Activated T-helper 9 cell treated with anti-CD3 and anti-CD28 coated beads, Interleukin-2, amount 50 U/mL, for 16 hours (primary cell): ENCODE measurements at places on chromosomes 11 and 22.

GRCh38 chr11:75312346-75312745, 39.1 kb downstream of the ARRB1 start:
- no peak for DNase-seq

- no peak for DNase-seq
Observed at GRCh38 chr11:98587884-98588283, 432.9 kb upstream of the CNTN5 start.

- DNase-seq = no peak
Observed at GRCh38 chr11:12876340-12876739, 132.8 kb upstream of the RASSF10 start.

- no peak for DNase-seq
Observed at GRCh38 chr11:65788821-65789220, 2.0 kb downstream of the OVOL1 start.

DNA sequence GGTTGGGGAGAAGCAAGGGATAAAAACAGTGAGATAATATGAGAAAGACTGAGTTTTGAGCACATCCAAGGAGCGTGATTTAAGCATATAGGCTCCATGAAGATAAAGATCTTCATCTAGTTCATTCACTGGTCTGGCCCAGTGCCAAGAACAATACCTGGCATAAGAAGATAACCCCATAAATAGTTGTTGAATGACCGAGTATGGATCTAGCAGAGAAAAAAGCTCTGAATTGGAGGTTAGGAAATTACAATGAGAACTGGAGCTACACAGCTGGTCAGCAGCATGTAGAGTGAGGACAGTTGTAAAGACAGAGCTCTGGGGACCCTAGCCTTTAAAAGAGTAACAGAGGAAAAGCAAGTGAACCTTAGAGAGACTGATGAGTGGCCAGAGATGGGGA, 33.0 kb upstream of the PAK1 start:
- no peak for DNase-seq

GRCh38 chr11:129372609-129373488, 2.8 kb upstream of the BARX2 start:
- no peak for DNase-seq

GRCh38 chr11:115166820-115167219, 337.4 kb downstream of the CADM1 start:
- DNase-seq = no peak

GRCh38 chr11:44351006-44351660, 41.2 kb upstream of the ALX4 start:
- no peak for DNase-seq

DNA sequence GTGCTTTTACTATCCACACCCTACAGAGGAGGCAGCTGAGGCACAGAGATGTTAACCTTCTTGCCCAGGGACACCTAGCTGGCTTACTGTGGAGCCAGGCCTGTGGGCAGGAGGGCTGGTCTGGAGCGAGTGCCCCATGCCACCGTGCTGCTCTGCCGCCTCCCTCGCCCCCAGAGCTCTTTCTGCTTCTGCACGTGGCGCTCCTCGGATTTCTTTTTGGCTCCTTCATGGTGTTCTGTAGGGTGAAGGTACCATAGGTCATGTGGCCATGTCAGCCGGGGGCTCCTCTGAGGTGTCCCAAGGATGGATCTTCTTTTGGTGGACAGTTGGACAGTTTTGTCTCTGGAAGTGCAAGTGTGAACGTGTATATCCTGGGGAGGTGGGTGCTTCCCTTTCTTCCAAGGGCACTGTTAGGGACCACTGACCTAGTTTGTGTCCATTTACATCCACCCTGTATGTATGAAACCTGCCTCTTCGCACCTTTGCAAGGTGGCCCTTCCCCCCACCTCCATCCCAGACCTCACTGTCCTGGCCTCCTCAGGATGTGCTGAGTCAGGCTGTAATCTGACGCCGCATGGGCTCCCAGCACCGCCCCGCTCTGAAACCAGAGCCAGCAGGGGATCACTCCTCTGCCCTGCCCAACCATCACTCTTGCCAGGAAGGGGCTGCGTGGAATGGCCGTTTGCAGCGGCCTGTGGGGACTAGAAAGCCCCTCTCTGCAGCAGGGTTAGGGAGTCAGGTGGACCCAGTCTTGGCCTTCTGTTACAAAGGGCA, 31.7 kb downstream of the POLR3H start:
- DNase-seq = no peak

GRCh38 chr11:128725630-128726319, 31.9 kb downstream of the FLI1 start:
- DNase-seq = no peak

- DNase-seq = no peak
Observed at GRCh38 chr11:100434821-100435641, 252.1 kb upstream of the ARHGAP42 start.

- no peak for DNase-seq
Observed at GRCh38 chr22:24954114-24954463, 1.6 kb downstream of the KIAA1671 start.

- no peak for DNase-seq
Observed at GRCh38 chr11:69010361-69010891, 2.6 kb downstream of the MRGPRF start.

DNA sequence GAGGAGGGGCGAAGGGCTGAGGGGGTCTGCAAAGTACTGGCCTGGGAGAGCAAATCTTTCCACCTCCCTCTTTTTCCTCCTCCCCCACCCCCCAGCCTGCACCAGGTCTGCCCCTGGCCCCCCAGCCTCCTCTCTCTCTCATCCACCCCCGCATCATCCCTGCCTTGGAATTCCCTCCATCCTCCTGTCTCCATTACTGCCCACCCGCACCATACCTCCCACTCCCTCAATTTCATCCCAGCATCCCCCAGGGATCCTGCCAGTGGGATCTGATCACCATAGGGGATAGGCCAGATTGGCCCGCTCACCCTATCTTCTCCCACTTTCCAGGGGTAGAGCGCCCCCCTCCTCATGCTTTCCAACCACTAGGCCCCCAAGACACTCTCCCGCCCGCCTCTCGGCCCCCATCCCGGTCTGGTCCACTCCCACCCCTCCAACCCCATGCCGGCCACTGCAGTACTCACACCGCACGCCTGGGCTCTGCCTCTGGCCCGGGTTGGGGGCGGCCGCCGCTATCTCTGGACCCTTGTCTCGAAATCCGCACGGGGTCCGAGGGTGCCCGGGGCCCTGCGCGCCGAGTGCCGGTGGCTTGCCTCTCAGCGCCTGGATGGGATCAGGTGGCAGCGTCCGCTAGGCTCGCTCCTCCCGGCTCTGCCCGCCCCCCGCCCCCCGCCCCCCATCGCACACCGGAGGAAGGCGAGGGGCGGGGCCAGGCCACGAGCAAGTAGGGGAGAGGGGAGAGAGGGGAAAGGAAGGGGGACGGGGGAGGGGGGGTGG, at the start of gene GAL3ST3:
GAL3ST3 (minus strand) TSS at position 615 of the 777 bp plus-strand sequence. CDS start 3,746 bp downstream, outside the sequence.
- no peak for DNase-seq

DNA sequence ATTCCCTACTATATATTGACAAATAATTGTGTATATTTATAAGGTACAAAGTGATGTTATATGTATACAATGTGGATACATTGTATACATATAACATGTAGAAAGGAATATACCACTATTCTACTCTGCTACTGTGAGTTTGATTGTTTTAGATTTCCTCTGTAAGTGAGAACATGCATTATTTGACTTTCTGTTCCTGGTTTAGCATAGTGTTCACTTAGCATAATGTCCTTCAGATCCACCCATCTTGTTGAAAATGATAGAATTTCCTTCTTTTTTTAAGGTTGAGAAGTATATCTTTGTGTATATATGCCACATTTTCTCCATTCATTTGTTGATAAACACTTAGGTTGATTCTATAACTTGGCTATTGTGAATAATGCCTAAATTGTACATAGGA, 140.8 kb upstream of the BDNF start:
- no peak for DNase-seq

DNA sequence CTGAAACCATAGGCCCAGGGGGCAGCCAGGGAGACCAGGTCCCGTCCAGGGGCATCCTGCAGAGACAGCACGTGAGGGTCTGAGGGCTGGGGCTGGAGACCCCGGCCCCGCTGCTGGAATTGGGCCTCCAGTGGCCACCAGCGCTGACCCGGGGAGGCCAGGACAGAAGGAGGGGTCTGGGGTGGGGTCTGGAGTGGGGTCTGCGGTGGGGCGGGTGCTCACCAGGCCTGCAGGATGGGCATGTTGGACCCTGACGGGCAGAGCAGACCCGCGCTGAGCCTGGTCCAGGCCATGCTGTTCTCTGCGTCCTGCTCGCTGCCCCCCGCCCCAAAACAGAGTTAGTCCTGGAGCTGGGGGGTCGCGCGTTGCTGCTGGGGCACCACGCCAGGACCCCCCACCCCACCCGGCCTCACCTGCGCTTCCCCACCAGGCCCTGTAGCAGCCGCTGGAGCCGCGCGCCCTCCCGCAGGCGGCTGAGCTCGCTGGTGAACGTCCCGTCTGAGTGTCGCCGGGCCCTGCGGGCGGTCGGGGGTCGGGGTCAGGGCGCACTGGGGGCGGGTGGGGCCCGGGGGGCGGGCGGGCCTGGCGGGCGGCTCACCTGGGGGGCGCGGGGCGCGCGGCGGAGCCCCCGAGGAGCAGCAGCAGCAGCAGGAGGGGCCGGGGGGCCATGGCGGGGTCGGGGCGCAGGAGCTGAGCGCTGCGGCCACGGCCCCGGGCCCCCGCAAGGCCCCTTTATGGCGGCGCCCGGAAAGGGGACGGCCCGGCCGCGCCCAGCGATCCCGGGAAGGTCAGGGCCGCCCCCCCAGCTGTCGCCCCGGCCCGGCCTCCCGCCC, at the start of gene SCT:
SCT (minus strand) TSS at position 707 of the 833 bp plus-strand sequence; CDS start at position 669, 38 bp downstream.
- DNase-seq = no peak

- no peak for DNase-seq
Observed at GRCh38 chr11:7672276-7672959, 882 bp downstream of the CYB5R2 start.

GRCh38 chr11:70324376-70325115, 54.1 kb downstream of the PPFIA1 start:
- DNase-seq = no peak

- no peak for DNase-seq
Observed at GRCh38 chr11:119307219-119307618, 9.7 kb downstream of the MCAM start.

DNA sequence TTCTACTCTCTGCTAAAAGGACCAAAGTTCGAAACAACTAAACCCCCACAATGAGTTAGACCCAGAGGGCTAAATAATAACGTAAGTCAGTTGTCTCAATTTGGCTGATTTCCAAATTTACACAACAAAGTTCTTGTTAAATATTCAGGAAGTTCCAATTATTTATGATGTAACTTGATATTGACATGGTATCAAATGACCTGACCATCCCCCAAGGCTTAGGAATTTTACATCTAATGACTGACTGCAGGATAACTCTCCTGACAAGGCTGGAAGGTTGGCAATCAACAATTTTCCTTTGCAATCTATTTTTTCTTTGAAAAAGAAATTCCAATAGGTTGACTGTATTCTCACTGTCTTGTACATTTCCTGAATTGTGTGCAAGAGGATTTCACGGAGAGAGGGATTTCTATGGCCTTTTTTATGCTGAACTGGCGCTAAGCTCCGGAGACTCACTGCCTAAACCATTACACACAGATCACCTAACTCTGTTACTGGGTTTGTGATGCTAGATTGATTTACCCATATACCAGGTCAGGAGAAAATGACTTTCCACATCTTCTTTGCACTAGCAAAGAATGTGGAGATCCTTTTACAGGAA, 9.6 kb upstream of the CDON start:
- DNase-seq = no peak

DNA sequence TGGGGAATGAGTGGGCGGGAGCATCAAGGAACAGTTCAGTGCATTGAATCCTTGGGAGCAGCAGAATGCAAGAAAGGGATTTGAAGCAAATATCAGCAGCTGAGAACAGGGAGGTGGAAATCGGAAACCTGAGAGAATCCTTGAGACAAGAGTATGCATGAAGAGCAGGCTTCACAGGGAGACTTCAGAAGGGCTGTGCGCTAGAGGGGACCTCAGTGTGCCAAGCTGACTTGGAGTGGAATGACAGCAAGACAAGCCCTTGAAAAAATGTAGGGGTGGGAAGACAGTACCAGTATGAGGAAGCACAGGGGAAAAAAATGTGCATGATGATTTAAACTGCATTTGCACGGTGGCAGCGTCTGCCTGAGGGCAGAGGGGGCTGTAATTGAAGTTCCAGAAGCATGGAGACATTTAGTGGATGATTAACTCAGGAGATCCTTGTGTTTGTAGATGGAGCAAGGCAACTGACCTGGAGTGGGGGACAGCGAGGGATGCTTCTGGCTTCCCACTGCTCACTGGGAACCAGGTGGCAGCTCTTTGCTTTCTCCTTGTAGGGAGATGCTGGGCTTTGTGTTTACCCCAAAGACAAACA, 204.9 kb upstream of the PLET1 start:
- no peak for DNase-seq

GRCh38 chr11:121802542-121802941, 313.5 kb downstream of the BLID start:
- no peak for DNase-seq

- DNase-seq = no peak
Observed at GRCh38 chr11:64101461-64101860, 64.5 kb downstream of the MACROD1 start.

- no peak for DNase-seq
Observed at GRCh38 chr11:27116684-27117083, 76.1 kb downstream of the BBOX1 start.

DNA sequence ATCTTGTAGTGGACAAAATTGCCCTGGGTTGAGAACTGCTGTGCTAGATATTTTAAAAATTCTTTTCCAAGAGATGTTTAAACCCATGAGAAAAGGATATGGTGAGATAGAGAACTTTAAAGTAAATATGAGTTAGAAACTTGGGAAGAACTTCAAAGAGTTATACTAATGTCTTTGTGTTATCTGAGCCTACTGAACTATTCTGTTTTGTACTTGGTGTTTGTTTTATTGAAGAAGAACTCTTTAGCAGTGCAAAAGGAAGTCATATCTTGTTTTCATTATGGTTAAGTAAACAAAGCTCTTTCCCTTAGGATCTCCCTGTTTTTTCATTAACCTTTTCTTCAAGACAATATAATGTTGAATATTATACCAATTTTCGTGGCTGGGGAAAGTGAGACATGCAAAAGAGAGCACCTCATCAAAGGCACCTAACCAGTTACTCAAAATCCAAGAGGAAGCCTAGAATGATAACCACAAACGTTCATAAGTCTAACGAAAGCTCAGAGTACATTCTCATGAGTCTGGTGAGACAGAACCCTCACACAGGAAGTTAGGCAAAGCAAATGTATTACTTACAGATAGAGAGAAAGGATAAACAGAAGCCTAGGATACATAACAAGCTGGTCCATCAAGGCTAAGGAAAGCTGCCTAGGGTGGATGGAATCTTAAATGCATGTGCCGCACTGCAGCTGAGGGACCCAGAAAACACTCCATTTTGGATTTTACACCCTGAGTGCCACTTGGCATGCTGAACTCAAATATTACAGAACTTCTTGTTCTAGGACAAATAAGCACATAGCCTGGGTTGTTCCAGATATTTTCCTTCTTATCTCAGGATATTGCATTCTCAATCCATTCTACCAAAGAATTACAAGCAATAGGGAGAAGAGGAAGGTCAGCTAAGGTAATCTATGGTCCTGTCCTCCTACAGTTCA, 112.5 kb upstream of the ANO3 start:
- DNase-seq = no peak

GRCh38 chr11:45732343-45732742, 66.9 kb upstream of the CHST1 start:
- no peak for DNase-seq
